CD4-positive, alpha-beta T cell (primary cell): ENCODE measurements at places on chromosomes 2 and 18.

- no peak for DNase-seq
Measured at GRCh38 chr18:79534356-79534755, 138.6 kb downstream of the NFATC1 start.

- no peak for DNase-seq
Measured at GRCh38 chr18:26406324-26406723, 142.0 kb downstream of the KCTD1 start.

GRCh38 chr2:36697424-36698066 lies 1.0 kb downstream of the VIT start:
- DNase-seq: no peak

GRCh38 chr2:29226375-29226774 lies 111.2 kb downstream of the CLIP4 start:
- DNase-seq: no peak

GRCh38 chr2:2149379-2149778 lies 181.7 kb downstream of the MYT1L start:
- DNase-seq: no peak

DNA sequence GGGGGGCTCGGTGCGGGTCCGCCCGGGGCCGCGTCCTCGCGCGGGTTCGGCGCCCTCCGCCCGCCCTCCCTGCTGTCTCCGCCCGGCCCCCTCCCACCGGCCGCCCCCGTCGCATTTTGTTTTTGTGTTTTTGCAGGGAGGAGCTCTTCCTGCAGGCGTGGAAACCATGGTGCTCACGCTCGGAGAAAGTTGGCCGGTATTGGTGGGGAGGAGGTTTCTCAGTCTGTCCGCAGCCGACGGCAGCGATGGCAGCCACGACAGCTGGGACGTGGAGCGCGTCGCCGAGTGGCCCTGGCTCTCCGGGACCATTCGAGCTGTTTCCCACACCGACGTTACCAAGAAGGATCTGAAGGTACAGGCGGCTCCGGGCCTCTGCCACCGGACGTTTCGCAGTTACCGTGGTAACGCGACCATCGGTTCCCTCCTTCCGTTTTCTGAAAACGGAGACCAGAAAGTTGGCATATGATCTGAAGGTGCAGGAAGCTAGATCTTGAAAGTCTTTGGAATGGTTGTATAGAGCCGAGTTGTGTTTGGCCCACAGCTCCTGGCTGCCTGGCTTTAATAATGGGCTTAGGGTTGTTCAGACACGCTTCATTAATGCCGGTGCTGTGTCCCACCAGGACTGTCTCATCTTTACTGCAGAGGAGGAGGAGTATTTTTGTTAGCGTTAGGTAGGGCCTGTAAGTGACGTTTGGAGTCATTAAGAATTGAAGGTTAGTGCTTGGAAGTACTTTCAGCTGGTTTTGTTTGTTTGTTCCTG lies 891 bp downstream of the KDM3A start:
- peak; percentile 56 for DNase-seq

DNA sequence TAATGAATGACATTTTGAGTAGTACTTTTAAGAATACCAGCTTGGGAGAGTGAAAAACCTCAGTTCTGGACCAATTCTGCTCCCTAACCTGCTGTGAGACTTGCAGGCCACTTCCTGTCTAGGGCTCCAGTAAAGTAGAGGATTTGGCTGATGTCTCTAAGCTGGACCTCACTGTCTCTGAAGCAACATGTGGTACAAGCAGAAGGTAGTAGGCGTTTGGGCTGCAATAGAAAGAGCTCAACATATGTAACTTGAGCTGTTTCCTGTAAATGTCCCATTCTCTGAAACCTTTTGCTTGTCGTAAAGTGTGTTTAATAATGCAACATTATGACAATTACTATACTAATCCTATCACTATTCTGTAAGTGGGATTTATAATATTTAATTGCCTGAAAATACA lies 213.1 kb downstream of the MYO3B start:
- DNase-seq: no peak

GRCh38 chr2:199875400-199875799 lies 24.4 kb upstream of the FTCDNL1 start:
- DNase-seq: no peak

DNA sequence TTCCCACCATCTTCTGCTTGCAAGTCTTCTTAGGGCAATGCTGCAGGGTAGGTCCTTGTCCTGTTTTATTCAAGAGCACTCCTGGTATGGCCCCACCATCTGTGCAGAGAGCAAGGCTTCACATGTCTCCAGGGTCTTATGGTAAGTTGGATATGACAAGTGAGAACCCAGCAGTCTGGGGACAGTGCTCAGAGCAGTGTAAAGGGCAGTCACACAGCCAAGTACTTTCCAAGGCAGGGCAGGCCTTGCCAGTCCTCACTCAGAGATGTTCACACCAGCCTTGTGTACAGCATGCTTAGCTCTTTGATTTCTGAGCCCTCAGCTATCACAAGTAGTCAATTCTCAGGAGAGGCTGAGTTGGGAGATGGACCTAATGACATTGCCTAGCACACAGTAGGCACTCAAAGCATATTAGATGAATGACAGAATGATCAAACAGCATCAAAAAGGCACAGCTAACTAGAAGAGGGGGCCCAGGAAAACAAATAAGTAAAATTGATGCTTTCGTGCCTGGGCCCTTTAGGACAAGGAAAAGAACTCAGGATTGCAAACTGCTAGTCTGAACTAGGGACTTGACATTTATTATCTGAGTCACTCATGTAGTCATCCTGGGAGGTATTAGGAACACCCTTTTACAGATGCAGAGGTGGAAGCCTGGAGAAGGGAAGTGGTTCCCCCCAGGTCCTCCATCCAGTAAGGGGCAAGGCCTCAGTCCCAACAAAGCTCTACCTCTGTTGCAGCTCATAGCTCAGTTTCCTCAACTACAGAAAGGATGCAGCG lies 86.7 kb upstream of the CTAGE1 start:
- DNase-seq: no peak

GRCh38 chr2:134277223-134277622 lies 23.4 kb downstream of the MGAT5 start:
- DNase-seq: no peak

GRCh38 chr18:63146828-63147409 lies 172.7 kb downstream of the BCL2 start:
- no peak for DNase-seq

- no peak for DNase-seq
Measured at GRCh38 chr2:3193443-3194330, 183.9 kb downstream of the EIPR1 start.

GRCh38 chr18:61388010-61388409 lies 54.8 kb downstream of the CDH20 start:
- no peak for DNase-seq

- no peak for DNase-seq
Measured at GRCh38 chr18:75141166-75141565, 67.8 kb downstream of the PTGR3 start.

DNA sequence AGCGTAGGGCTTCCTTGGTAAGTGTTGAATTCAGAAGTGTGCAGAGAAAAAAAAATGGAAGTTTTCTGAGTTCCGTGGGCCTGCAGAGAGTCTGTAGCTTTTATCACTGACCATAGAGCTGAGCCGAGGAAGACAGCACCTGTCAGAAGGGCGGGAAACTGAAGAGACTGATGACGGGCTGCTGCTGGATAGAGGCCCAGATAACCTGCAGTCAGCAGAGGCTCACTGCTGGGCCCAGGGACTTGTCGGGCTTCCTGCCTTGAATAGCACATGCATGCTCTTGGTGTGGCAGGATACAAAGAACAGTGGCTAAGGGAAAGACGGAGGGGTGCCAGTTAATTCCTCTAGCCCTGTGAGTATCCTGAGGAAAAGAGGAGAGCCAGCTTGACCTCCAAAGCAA lies 166.4 kb downstream of the MGAT5 start:
- DNase-seq: no peak

- DNase-seq: peak; percentile 24
Measured at GRCh38 chr18:63161032-63161760, 158.4 kb downstream of the BCL2 start.

- DNase-seq: no peak
Measured at GRCh38 chr2:100616841-100617390, 54.1 kb downstream of the PDCL3 start.

GRCh38 chr2:115946891-115947290 lies 1504.5 kb downstream of the DPP10 start:
- no peak for DNase-seq

- DNase-seq: no peak
Measured at GRCh38 chr2:181393472-181393871, 63.7 kb upstream of the ITGA4 start.

DNA sequence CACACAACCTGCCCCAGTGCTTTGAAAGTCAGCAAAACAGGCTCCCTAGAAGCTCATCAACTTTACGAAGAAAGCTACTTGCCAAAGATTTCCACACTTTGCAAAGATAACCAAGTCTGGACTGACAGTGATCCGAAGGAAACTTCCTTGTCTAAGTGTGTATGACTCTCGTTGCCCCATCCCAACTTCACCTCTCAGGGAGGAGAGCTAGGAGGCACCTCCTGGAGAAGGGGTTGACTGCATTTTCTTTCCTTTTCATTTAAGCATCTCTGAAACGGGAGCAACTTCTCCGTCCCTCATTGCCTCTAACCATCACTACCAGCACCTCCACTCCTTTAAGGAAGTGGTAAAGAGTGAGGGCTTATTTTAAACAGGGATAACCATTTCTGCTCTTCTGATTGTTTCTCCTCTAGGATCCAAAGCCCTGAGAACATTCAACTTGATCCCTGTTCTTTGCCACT lies 7.0 kb downstream of the ZEB2 start:
- DNase-seq: no peak

DNA sequence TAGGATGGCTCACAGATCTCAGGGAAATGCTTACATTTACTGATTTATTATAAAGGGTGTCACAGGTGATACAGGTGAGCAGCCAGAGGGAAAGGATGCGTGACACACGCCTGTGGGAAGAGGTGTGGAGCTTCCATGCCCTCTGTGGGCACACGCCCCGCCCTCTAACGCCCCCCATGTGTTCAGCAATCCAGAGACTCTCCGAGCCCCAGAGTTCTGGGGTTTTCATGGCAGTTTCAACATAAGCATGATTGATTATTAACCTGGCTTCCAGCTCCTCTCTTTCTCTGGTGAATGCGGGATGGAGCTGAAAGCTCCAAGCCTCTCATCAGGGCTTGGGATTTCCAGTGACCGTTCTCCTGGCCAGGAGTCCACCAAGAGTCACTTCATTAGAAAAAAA lies 34.3 kb upstream of the ODC1 start:
- DNase-seq: no peak

GRCh38 chr18:79584491-79585394 lies 94.9 kb upstream of the CTDP1 start:
- no peak for DNase-seq

GRCh38 chr2:165793779-165794535 lies at the start of gene GALNT3:
TSS of gene GALNT3 (minus strand) at chr2:165794247. CDS start at chr2:165770700, 23,547 bp downstream.
- peak; percentile 12 for DNase-seq

DNA sequence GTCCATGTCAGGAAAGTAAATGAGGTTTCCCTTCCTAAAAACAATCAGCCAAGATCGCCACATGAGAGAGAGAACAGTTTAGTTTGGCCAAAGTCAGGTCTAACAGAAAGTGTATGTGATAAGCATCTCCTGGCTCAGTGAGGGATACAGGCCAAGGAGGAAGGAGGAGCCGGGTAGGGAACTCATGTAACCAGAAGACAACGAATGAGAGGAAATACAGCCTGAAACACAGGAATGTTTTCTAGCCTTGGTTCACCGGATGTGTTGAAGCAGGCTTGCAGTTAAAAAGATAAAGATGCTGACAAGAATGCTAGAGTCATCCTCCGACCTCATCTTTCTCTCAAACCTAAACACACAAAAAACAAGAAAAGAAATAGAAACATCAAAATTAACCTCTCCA lies 283.9 kb upstream of the SIX2 start:
- DNase-seq: no peak

GRCh38 chr2:32386739-32387138 lies 29.9 kb downstream of the BIRC6 start:
- no peak for DNase-seq

DNA sequence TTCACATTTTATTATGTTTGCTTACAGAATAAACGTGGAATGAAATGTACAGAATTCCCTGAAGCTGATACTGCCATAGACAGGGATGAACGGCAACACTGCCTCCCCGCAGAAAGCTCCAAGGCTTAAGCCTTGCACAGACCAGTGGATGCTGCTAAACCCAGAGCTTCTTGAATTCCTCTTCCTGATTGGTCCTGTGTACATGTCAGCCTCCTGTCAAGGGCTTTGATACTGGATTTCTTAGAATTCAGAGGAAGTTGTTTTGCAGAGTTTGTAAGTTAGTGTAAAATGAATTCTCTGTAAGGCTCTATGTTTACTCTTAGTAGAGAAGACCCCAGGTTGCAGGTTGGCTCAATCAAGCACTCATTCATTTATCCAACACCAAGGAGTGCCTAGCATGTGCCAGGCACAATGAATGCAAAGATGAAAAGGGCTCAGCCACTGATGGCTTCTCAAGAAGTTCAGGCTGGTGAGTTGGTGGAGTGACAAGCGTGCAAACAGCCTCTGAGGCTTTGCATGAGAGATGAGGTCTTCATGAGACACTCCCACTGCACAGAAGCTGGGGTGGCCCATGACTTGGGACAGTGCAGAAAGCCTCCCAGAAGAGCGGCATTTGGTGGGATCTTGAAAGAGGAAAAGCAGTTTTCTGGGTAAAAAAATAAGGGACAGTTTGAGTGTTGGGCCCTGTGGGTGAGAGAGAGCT lies 50.4 kb downstream of the ACKR3 start:
- DNase-seq: no peak

DNA sequence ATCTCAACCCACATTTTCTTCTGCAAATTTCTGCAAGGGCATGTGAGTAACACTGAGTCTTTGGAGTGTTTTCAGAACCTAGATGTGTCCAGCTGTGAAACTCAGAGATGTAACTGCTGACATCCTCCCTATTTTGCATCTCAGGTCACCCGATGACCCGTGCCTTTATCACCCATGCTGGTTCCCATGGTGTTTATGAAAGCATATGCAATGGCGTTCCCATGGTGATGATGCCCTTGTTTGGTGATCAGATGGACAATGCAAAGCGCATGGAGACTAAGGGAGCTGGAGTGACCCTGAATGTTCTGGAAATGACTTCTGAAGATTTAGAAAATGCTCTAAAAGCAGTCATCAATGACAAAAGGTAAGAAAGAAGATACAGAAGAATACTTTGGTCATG lies 8.0 kb downstream of the UGT1A1 start:
- DNase-seq: no peak

DNA sequence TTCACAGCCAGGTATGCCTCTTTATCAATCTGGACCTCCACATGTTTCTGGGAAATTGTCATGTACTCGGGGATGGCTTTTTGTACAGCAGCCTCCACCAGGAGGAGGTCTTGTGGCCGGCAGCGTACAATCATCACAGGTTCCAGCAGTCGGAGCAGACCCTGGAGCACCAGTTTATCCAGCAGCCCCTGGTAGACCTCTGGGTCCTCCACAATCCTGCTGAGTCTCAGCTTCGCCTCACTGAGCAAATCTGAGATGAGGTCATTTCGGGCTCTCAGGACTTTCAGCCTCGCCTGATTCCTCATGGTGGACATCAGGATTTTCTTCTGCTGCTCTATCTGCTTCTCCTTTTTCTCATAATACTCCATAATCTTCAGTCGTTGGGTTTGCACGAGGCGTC lies 32.8 kb downstream of the TMEM247 start:
- DNase-seq: no peak

DNA sequence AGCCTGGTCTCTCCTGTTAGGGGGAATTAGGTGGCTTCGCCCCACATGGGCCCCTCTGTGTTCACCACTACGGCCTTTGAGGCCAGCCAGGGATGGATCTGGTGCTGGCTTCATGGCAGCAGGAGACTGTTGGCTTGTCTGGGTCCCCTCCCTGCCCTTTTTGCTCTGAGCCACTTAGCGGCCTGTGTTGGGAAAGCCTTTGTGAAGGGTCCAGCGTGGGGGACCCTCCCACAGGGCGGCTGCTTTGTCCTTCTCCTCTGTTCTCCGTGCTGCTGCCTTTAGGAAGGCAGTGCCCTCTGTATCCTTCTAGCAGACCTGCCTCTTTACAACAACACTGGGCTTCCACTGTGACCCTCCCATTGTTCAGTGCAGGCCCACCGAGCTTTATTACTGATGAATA lies 118.4 kb downstream of the TSN start:
- DNase-seq: no peak
